A549 (cell line): ENCODE measurements at places on chromosomes 12 and 14.
A peak's percentile ranks its signal among the peaks of the same experiment; 100 is the strongest.

- no peak for DNase-seq
Measured at GRCh38 chr12:27012982-27013255, 1.3 kb downstream of the TM7SF3 start.

DNA sequence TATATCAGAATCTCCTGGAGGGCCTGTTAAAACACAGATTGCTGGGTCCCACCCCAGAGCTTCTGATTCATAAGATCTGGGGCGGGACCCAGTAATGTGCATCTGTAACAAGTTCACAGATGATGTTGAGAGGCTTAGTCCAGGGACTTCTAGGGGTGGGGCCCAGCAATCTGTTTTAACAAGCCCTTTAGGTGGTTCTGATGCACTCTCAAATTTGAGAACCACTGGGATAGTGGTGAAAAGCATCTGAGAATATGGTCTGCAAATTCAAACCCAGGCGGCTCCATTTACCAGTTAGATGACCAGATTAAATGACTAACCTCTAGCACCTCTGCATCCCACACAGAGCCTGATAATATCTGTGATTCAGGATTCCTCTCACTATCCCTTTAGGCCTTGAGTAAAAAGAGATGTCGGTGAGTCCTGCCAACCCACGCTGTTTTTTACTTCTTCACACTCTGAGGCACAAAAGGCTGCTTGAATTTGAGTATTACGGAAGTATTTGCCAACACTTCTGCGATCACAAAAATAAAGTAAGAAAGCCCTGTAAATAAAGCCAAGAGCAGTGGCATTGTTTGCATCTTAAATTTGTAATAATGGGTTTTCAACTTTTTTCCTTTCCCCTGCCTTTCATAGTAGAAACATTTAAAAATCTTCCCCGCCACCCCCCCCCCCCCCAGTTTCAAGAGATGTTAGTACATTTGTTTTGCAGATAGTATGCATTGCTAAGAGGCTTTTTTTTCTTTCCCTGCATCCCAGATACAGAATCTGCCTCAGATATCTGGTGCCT is 1.8 kb upstream of the FRS2 start:
- DNase-seq: peak; percentile 12

DNA sequence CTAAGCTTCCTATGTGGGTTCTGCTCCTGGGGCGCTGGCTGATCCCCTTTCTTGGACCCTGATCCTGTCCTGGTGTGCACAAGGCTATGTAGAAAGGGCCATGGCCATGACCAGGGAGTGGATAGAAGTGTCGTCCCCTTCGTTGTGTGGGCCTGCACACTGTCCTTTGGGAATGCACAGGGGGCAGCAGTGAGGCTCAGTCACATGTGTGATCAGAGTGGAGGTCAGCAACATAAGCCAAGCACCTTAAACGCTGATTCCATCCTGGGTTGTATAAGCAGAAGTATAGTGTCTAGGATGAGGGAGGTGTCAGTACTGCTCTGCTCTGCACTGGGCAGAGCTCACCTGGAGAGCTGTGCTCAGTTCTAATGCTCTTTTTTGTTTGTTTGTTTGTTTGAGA is 48.4 kb downstream of the ESRRB start:
- DNase-seq: peak; percentile 13

DNA sequence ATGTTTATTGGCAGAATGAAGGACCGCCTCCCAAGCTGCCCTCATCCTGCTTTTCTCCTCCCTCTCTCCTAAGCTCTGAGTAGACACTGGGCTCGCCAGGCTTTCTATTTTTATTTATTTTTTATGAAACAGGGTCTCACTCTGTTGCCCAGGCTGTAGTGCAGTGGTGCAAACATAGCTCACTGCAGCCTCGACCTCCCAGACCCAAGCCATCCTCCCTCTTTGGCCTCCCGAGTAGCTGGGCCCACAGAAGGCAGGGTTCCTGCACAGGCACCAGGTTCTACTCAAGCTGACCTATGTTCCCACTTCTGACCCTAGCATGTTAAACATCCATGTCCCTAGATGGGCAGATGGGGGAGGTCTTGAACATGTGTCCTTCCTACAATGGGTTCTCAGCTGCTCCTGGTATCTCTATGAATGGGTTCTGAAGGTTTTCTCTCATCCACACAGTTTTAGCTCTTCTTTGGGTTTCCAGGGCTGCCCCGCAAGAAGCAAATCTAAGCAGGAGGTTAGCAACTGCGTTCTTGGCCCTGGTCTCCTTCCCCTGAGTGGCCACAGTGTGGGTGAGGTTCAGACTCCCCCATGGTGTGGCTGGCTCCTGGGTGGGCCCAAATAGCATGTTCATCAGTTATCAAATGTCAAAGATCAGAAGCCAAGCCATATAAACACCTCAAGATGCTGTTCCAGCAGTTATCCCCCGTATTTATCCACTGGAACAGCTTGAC is 167.3 kb downstream of the ZFP36L1 start:
- DNase-seq: no peak

DNA sequence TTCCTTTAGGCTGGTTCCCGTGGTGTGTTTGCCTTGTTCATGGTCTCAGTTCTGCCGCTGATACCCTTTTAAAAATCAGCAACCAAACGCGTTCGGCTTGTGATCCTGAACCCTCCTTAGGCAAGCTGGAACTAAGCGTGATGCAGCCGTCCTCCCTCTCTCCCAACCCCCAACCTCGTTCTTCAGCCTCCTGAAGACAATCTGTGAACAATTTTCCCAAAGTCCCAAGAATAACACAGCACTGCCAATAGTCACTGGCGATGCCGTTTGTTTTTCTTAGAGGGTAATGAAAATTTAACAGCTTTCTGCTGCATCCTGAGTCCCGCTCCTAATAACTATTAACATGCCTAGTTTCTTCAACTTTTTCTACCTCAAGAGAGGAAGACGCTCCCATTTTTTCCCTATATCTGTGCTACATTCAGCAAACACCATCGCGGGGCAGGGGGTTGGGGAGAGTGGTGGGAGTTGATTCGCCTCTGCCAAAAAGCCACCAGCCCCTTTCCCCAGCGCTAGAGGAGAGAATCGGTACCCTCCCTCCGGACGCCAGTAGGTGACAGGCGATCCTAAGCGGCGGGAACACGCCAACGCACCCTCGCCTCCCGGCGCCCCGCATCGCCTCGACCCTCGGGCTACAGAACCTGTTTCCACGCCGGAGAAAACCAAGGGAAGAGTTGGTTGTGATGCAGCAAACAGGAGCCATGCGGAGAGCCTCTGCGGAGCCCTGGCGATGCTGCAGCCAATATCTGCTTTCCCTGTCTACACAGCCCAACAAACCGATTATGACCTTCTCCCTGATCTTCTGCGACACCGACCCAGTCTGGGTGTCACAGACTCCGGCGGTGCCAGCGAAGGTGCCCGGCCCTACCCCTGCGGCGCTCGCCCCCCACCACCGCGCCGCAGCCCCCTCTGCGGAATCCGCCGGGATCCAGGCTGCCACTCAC is 752 bp downstream of the PRICKLE1 start:
- peak; percentile 31 for DNase-seq

DNA sequence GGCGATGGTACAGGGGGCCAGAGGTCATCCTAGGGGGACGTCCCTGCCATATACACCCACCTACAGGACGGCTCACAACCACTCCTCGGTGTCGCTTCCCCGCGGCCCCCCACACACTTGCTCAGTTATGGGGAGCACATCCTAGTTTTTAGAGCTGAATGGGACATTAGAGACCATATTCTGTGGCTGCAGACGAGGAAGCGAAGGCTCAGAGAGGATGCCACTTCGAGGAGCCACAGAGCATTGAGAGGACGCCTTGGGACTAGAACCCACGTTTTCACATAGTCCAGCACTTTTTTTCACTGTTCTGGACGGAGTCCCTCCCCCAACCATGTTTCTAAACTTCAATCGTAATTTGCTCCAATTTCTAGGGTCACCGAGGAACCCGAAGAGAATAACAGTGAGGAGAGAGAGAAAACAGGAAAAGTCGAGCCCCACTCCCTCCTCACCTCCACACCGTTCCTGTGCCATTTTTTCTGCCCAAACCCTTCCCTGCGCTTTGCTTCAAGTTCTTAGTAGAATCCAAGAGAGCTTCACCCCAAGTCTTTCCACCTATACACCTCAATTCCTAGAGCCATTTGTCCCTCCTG is 641 bp upstream of the ASCL1 start:
- no peak for DNase-seq

DNA sequence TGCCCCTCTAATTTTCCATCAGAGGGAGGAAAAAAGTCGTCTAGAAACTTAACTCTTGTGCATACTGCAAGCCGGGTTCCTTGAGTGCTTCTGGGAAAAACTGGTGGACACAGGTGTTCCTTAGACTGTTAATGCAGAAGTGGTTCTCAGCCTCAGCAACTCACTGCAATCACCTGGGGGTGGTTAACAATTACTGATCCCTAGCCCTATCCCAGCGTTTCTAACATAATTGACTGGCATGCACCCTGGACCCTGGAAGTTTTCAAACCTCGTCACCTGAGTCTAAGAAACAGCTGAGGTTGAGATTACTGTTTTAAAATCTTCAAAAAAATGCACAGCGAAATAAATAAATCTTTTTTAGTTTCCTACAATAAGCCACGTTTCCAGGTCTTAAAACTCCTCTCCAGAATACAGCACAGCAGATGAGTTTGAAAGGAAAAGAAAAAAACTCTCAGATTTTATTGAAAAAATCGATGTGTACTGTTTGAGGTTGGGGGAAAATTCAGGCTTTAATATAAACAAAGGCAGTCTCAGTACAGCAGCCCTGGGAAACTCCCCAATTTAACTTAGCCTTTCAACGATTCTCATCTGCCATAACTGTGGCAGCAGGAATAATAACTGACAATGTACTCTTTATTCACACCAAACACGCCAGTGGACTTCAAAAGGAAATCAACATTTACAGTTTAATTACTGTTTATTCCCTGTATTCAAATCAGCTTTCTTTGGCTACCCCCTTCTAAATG is 45.4 kb downstream of the PHLDA1 start:
- DNase-seq: peak; percentile 46

GRCh38 chr14:80110721-80111120 is 100.6 kb downstream of the DIO2 start:
- no peak for DNase-seq

DNA sequence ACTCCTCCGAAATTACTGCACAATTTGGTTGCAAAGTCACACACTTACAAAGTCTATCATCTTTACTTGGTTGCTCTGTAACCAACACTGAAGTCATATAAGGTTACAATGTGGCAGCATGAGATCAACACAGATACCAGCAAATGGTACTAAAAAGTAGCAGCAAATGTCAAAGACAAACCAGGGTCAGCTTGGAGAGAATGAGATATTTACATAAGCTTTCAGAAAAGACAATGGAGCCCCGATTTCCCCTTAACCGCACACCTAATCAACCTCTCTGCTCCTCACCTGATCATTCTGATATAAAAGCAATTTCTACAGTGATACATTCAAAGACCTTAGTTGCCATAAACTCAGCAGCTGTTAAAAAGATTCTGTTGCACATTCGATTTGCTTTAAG is 76.4 kb upstream of the FOXN3 start:
- no peak for DNase-seq

GRCh38 chr12:23628806-23629205 is 320.7 kb downstream of the SOX5 start:
- DNase-seq: no peak

GRCh38 chr14:98704441-98704840 is 567.6 kb downstream of the BCL11B start:
- DNase-seq: no peak

- DNase-seq: no peak
Measured at GRCh38 chr14:99125113-99125512, 146.9 kb downstream of the BCL11B start.

- DNase-seq: no peak
Measured at GRCh38 chr12:7496451-7496850, 7.1 kb downstream of the CD163 start.

DNA sequence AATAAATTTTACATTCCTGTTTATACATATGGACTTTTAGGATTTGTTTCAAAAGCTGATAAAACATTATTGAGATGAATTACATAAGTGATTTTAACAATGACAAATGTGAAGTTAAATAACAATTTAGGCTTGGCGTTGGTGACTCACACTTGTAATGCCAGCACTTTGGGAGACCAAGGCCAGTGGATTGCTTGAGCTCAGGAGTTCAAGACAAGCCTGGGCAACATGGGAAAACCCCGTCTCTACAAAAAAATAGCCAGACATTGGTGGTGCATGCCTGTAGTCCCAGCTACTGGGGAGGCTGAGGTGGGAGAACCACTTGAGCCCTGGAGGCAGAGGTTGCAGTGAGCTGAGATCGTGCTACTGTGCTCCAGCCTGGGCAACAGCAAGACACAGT is 7.4 kb downstream of the ACOT2 start:
- peak; percentile 22 for DNase-seq

DNA sequence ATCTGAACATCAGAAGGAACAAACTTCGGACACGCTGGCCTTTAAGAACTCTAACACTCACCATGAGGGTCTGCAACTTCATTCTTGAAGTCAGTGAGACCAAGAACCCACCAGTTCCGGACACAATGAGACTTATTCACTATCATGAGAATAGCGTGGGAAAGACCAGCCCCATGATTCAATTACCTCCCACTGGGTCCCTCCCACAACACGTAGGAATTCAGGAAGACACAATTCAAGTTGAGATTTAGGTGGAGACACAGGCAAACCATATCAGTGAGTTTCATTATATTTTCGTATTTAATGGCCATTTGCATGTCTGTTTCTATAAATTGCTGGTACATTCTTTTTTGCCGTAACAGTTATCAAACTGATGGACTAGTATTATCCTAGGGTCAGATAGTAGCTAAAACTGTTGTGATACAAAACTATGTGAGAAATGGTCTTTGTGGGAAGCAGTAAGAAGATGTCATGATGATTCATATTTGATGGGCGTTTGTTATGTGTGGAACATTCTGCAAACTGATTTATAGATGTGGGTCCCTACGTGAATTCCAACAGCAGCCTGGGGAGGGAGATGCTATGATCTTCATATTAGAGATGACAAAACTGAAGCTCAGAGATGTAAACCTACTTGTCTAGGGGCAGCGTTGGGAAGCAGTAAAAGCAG is 282.4 kb upstream of the TMEM132C start:
- no peak for DNase-seq

DNA sequence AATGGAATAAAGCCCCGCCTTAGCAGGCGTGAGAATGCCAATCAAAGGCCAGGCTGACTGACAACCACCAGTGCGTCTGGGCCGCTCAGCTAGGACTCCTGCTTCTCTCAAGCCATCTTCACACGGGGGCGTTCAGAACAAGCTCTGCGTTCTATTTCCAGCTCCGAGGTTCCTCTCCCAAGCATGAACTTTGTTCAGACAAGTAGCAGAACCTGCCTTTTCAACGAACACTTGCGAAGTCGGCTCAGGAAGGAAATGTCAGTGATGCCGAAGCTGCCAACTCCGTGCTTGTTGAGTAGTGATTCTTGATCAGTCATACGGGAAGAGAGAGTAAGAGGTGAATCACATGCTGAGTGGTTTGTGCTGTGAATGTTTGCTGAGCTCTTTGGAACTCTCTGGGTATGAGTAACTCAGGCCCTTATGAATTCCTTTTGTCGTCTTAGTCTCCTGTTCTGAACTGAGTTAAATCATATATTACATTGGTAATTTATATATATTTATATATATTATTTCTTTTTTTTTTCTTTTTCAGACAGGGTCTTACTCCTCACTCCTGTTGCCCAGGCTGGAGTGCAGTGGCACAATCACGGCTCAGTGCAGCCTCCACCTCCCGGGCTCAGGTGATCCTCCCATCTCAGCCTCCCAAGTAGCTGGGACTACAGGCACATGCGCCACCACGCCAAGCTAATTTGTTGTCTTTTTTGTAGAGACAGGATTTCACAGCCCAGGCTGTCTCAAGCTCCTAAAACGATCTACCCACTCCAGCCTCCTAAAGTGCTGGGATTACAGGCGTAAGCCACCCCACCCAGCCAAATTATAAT is 29.4 kb upstream of the BCL7A start:
- DNase-seq: peak; percentile 91
